T follicular helper cell (primary cell): ENCODE measurements at places on chromosomes 13 and 19.

DNA sequence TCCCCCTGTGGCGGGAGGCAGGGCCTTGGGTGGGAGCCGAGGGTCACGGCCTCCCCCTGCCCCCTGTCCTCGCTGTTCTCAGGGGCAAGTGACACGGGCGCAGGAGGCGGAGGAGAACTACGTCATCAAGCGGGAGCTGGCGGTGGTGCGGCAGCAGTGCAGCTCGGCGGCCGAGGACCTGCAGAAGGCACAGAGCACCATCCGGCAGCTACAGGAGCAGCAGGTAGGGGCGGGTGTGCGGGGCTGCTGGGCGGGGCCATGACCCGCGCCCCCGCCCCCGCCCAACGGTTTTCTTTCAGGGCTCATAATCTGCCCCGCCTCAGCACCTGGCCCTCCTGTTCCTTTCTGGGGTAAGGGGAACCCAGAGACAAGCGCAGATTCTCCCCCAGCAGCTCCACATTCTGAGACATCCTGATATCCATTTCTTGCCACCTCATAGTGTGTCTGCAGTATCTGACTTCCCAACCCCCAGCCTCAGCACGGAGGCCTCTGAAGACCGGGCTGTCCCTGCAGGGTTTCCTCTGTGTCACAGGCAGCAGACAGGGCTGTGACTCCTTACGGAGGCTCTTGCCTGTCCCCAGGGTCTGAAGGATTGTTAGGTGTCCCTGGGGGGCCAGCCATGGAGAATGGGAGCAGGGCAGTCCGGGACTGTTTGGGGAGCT lies 15.9 kb downstream of the PRR36 start:
- DNase-seq, result no peak

GRCh38 chr13:24861617-24862362 lies 97.8 kb downstream of the RNF17 start:
- DNase-seq, result no peak

DNA sequence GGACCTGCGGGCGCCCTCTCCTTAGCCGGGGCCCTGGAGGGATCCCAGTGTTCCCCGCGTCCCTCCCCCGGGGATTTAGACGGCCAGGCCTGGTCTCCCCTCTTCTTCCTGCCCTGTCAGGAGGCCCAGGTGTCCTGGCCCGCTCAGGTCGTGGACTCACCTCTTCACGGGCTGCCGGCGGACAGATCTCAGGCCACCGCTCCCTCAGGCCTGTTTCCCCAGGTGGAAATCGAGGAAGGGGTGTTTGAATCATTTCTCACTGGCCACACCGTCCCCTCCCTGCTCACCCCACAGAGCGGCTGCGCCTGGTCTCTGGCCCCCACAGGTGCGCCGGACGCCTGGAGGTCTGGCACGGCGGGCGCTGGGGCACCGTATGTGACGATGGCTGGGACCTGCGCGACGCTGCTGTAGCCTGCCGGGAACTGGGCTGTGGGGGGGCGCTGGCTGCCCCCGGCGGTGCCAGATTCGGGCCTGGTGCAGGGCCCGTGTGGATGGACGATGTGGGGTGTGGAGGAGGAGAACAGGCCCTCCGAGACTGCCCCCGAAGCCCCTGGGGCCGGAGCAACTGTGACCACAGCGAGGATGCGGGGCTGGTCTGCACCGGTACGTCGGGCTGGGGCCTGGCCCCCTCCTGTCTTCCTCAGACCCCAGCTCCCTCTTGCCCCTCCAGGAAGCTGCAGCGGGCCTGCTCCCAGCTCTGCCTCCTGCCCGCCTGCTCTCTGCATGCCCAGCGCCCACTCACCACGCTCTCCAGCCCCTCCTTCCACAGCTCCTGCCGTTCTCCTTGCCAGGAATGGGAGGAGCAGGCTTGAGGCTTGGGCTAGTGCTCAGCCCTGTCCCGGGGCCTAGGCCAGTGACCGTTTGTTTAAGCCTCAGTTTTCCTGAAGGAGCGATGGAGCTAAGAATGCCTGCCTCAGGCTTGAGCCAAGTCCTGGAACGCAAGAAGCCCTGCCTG lies 2.5 kb downstream of the SSC5D start:
- no peak for DNase-seq

DNA sequence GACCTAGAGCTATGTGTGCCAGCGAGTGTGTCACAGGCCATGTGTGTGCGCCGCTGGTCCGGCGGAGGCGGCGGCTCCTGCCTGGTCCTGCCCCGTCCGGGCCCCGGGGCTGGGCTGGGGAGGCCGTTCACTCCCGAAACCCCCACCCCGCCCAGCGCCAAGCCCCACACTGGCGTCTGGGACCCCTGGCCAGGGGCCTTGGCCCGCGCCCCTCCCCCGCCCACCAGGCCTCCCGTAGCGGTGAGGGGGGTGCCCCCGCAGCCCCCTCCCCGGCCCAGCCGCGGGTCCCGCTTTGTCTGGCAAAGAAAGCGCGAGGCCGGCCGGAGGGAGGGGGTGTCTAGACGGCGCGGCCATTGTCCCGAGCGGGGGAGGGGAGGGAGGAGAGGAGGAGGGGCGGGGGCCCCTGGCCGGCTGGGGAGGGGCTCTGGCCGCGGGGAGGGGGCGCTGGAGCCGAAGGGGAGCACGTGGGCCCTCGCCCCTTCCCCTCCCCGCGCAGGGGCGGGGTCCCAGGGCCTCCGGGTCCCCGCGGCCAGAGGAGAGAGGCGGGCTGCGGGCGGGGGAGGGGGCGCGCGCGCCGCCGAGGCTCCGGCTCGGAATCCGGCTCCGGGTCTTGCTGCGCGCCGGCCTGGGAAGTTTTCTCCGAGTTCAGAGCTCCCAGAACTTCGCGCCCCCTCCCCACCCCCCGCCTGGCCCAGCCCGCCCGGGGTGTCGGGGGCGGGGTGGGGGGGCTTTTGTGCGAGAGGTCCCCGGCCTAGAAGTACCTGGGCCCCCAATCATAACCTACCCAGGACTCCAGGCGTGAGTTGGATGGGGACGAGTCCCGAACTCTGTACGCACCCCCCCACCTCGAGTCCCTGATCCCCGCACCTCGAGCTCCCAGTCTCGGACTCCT lies 888 bp downstream of the NOTCH3 start:
- no peak for DNase-seq

- DNase-seq, result no peak
Observed at GRCh38 chr19:17329366-17330261, 5.0 kb downstream of the ANO8 start.
